Activated T-cell treated with anti-CD3 and anti-CD28 coated beads, Interleukin-2, amount 50 U/mL, for 1 hour (primary cell): ENCODE measurements at places on chromosomes 4 and X.

- no peak for DNase-seq
Observed at GRCh38 chrX:65688403-65688871, 21.0 kb downstream of the MSN start.

- no peak for DNase-seq
Observed at GRCh38 chr4:20254511-20255250, 3.0 kb downstream of the SLIT2 start.

GRCh38 chr4:29336861-29337260 lies 1383.3 kb upstream of the PCDH7 start:
- no peak for DNase-seq

DNA sequence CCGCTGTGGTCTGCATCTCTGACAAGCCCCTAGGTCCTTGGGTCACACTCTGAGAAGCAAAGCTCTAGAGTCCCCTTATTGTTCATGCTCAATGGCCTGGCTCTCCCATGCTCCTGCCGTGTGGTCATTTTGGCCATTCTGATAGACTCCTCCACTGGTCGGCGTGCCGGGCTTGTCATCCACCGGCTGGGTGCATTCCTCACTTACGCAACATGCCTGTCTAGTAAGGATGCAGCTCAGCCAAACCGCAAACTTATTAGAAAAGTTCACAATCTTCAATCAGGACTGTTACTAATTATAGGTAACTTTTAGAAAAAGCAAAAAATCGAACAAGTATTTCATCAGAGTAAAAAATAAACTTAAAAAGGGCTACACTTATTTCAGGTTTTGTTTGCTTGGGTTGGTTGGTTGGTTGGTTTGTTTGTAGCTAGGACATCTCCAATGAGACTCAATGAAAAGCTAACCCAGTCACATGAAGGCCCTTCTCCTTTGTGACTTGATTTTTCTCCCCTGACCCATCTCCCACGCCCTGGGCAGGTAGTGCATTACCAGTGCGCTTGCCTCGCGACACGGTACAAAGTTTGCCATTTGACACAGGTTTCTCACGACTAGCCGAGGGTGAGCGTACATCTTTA lies 41.0 kb downstream of the IRF2 start:
- no peak for DNase-seq

GRCh38 chr4:67897686-67898085 lies 13.9 kb upstream of the TMPRSS11D start:
- no peak for DNase-seq

DNA sequence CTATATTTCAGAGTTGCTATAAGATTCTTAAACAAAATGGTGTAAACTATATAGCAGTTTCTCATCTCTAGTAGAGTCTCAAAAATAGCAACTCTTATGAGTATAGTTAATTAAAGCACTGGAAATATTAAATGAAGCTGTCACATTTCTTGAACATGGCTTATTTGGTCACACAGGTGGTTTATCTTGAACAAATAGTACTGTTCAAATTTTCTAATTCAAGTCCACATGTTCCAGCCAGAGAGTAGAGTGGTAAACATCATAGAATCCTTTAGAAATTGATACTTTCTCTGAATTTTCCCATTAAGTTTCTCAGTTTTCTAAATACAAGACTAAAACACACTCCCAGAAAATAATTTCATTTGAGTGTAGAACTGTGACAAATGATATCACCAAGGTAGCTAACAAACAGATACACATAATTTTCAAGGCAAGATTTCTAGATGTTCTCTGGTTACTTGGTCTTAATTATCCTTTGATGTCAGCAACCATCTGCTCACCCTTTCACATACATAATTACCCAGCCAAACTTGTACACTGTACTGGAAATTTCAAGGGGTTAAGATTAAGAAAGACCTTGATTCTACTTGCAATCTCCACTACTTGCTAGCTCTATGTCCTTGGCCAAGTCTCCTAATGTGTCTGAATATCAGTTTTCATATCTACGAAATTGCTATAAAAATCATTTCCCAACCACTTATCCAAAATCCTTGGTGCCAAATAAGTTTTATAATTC lies 24.3 kb upstream of the PAK3 start:
- DNase-seq, result no peak

GRCh38 chr4:147754037-147754445 lies 22.2 kb downstream of the ARHGAP10 start:
- DNase-seq, result no peak
